ENCODE measurements at places on chromosomes 4 and X.

DNA sequence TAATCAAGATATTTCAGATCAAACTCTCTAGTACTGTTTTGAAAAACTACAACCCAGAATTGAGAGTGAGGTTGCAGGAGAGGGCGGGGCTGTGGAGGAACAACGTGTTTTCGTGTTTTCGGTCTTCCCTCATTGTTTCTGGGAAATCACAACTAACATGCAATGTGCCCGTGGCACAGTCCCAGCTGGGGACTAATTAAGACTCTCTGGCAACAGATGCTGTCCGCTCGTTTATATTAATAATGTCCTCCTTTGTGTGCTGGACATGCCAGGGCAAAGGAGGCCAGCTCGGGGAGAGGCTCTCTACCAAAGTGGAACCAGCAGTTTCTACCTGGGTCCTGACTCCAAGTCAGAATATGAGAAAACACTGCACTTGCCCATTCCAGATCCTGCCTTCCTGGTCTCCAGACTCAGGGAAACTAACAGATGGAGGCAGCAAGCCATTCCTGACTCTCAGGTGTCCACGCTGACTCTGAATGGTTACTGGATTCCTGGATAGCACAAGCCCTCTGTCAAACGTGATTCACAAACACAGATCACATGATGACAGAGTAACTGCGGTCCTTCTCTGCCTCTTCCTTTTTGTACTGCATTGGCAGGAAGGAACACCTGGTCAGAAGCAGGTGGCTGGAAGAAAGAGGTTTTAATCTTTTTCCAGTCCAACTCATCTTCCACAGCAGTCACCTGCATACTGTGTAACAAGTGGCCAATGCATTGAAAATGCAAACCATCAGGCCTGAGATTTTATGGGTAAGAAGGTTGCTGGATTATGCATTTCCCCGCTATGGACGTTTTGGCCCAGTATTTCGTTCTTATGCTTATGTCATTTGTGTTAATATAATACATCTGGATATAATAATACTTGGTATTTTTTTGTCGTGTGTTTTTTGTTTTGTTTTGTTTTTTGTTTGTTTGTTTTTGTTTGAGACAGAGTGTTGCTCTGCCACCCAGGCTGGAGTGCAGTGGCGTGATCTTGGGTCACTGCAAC lies 65.0 kb downstream of the COQ2 start:
- DNase-seq: peak; percentile 60

GRCh38 chrX:116667346-116668134 lies 204.8 kb upstream of the CT83 start:
- DNase-seq: no peak

- DNase-seq: peak; percentile 26
Measured at GRCh38 chrX:53481816-53482465, 47.8 kb upstream of the HSD17B10 start.

- DNase-seq: no peak
Measured at GRCh38 chr4:163462556-163462955, 11.0 kb downstream of the TKTL2 start.

GRCh38 chr4:141350122-141350905 lies 129.6 kb downstream of the ZNF330 start:
- peak; percentile 86 for DNase-seq

GRCh38 chr4:8850830-8851188 lies 20.8 kb downstream of the HMX1 start:
- DNase-seq: no peak

DNA sequence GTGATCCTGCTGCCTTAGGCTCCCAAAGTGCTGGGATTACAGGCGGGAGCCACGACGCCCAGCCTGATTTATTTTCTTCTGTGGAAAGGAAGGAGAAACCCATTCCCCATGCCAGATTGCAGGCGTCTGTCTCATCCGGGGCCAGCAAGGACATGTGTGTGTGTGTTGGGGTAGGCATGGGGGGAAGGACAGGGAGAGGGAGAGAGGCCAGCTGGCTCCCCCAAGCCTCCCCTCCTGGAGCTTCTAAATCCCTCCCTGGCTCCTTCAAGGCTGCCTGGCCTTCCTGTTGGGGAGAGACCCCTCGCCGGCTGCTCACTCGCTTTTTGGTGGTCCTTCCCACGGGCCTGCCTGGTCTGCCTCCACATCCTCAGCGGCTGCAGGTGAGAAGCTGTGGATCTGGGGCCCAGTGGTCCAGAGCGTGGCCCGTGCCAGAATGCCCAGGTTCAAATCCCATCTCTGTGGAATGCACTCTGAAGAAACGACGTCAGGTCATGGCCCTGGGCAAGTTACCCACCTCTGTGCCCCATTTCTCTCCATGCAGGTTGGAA lies 1.3 kb upstream of the PLXNB3 start:
- no peak for DNase-seq

DNA sequence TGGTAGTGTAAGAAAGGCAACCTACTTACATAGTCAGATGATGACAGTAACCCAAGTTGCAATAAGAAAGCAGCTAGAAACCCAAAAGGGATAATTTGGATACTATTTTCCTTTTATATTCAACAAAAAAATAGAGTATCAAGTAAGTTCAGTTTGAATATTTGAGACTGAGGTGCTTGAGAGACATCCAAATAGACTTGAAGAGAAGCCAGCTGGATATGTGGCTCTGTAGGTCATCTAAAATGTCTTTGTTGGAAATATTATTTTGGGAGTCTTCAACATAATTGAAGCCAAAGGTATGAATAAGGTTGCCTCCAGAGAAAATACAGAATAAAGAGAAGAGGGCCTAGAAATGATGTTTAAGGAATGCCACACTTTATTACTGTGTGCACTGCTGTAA lies 438.2 kb upstream of the DIAPH2 start:
- DNase-seq: no peak

GRCh38 chr4:11426731-11427120 lies 2.0 kb downstream of the HS3ST1 start:
- no peak for DNase-seq

GRCh38 chr4:24770667-24771066 lies 24.7 kb upstream of the SOD3 start:
- no peak for DNase-seq

- peak; percentile 22 for DNase-seq
Measured at GRCh38 chr4:145483514-145483913, 1.9 kb downstream of the SMAD1 start.

- no peak for DNase-seq
Measured at GRCh38 chr4:150238591-150238990, 160.3 kb downstream of the DCLK2 start.

DNA sequence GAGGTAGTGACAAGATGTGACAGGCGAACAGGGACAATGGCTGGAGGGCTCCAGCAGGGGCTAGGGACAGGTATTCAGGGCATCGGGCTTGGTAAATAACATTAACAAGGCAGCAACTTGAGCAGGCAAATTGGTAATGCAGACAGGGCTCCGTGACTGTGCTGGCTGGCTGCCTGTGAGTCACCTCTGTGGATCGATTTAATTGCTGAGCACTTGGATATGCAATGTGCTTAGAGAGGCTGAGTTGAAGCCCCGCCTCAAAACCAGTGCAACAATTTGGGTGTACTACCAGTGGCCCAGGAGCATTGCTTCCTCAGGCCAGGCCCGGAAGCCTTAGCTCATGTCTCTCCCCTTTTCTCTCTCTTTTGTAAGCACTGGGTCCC lies 19.5 kb downstream of the CNGA2 start:
- no peak for DNase-seq

GRCh38 chr4:122876456-122876855 lies 45.9 kb downstream of the NUDT6 start:
- no peak for DNase-seq

GRCh38 chrX:34560180-34560579 lies 96.9 kb downstream of the TMEM47 start:
- no peak for DNase-seq

GRCh38 chr4:150773729-150774449 lies 191.9 kb downstream of the MAB21L2 start:
- DNase-seq: no peak

DNA sequence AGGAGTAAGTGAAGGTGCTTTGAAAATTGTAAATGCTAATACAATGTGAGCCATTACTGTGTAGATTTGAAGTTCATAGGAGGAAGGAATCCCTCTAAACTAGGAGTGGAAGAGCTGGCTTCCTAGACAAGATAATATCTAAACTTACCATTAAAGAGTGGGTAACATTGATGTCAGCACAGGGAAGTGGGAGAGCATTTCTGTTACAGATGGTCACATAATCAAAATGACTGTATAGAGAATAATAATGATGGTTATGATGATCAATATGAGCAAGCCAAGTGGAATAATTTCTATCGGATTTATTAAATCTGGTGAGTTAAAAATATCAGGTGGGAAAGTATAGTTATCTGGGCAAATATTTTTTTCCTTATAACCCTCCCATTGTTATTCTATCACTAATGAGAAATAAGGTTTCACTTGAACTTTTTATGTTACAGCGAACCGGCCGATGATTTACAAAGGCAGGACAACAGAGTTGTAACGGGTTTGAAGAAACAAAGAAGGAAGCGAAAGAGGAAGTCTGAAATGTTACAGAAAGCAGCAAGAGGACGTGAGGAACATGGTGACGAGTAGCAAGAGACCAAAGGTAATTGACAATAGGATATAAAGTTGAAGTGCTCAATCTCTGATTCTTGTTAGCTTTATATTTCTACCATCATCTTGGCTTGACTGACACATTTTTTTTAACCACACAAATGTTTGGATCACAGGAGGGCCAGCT lies 43.5 kb downstream of the FMR1NB start:
- no peak for DNase-seq

GRCh38 chr4:15234116-15234855 lies 193.5 kb upstream of the C1QTNF7 start:
- DNase-seq: no peak

GRCh38 chr4:8143392-8144140 lies 15.0 kb downstream of the ABLIM2 start:
- no peak for DNase-seq

GRCh38 chr4:123350191-123350544 lies 46.4 kb upstream of the SPRY1 start:
- peak; percentile 74 for DNase-seq

DNA sequence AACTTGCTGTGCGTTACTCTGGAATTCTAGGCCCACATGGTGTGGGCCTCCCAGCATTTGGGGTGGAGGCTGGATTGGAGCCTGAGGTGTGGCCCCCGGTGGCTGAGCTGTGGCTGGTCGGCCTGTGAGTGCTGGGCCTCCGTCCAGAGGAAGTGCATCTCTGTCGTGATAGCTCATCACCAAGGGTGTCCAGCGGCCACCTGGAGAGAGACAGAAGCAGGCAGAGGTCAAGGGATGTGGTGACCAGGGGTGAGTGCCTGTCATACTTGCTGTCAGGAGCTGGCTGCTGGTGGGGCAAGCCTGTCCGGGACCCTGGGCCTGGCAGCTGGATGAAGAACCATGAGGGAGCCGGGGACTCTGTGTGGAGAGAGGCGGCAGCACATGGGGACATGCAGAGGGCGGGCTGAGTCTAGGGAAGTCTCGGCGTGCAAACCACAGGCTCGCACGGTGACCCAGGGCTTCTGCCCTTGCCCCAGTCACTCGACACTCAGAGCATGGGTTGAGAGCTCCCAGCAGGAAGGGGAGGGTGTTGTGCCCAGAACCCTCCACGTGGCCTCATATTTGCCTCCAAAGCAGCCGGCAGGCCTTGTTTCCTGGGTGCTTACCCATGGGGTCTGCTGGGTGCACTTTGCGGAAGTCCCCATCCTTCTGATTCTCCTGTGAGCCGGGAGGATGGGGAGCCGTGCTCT lies 6.2 kb downstream of the SORCS2 start:
- DNase-seq: no peak

- no peak for DNase-seq
Measured at GRCh38 chrX:31449081-31449480, 377.2 kb upstream of the FTHL17 start.

- no peak for DNase-seq
Measured at GRCh38 chr4:26736621-26737020, 124.0 kb upstream of the STIM2 start.

DNA sequence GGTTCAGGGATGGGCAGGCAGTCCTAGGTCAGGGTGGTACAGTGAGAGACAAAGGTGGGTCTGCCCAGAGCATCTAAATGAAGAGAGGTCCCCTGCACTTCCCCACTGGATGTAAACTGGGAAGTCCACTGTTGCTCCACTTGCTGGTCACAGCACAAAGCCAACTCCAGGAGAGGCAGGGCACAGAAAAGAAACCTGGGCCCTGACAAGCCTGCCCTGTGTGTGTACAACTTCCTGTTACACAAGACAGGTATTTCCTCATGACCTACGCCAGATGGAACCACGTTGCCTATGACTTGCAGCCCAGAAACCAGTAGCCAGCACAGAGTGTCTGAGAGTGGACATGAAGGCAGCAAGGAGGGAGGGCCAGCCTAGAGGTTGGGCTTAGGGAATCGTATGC lies 161.8 kb downstream of the SH3KBP1 start:
- DNase-seq: no peak

DNA sequence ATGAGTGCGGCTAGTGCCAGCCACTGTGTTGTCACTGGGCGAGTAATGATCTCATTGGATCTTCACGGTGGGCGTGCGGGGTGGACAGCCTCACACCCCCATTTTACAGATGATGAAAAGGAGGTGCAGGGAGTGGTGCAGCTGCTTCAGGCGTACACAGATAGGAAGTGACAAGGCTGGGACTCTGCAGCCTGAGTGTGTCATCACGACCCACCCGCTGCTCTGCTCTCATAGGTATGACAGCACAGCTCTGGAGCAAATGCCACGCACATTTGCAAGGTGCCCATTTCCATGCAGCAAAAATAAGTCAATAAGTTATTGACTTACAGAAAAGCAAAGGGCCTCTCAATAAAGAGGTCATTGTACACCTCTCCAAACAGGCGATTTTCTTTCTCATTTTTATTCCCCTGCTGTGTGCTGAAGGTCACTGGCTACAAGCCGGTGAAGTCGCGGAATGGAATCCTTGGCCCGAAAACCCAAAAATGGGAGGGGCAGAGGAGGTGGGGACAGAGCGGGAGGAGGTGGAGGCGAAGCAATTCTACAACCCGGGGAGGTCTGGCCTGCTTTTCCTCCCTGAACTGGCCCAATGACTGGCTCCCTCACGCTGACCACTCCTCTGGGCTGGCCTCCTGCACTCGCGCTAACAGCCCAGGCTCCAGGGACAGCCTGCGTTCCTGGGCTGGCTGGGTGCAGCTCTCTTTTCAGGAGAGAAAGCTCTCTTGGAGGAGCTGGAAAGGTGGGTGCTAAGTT lies at the start of gene SOD3:
Gene SOD3 (plus strand): TSS at position 658 of the 750 bp plus-strand sequence. CDS start 3,949 bp downstream, outside the sequence.
- no peak for DNase-seq

GRCh38 chr4:173461170-173461569 lies 62.3 kb upstream of the SCRG1 start:
- no peak for DNase-seq

GRCh38 chr4:165464813-165465381 lies 86.1 kb downstream of the CPE start:
- peak; percentile 33 for DNase-seq

DNA sequence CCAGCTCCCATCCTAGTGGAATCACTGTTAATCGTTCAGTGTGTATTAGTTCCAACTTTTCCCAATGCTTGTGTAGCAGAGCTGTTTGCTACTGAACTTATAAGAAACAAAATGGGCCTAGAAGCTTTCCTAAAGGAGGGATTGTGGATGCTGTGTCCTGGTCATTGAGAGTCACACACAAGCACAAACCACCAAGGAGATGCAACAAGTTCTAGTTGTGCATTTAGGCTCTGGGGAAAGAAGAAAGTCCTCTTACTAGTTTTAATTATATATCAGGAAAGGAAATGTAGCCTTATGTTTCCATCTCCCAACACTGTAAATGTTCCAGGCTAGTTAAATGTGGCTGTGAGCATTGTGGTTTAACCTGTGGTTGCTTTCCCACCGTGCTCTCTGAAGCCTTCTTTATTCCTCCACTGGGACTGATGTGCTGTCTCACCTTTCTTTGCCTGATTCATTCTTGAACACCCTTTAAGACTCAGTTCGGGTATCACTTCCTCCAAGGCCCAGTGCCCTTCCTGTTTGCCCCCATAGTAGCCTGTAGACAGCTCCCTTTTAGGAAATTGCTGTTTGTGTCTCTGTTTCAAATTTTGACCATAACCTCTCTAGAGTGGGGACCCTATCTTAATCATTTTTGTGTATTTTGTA lies 34.3 kb downstream of the ATP10D start:
- DNase-seq: no peak

GRCh38 chr4:55650483-55650882 lies 14.4 kb upstream of the NMU start:
- no peak for DNase-seq
